ENCODE measurements at places on chromosomes 16 and 17.
A peak's percentile ranks its signal among the peaks of the same experiment; 100 is the strongest.

DNA sequence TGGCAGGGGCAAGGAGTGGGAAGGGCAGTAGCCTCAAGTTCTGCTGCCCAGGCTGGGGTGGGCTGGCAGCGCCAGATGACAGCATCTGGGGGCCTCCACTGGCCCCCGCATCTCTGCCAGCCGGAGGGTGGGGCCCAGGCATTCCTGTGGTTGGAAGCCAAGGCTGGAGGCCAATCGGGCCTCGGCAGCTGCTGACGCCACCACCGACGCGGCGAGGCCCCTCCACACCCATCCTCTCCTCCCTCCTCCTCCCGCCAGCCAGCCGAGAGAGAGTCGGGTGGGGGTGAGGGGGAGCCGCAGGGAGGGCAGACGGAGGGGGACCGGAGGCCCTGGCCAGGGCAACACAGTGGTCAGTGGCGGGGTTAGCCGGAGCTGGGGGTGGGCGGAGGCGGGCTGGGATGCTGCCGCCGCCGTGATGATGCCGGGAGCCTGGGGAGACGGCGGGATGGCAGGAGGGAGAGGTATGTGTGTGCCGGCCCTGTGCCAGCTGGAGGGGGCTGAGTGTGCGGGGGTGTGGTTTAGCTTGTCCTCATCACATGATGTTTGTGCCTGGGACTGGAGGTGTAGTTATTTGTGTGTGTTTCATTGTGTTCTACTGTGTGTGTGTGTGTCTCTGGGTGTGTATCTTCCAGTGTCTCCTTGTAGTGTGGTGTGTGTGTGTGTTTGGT lies 36.6 kb downstream of the ARHGAP23 start:
- peak; percentile 7 for DNase-seq

DNA sequence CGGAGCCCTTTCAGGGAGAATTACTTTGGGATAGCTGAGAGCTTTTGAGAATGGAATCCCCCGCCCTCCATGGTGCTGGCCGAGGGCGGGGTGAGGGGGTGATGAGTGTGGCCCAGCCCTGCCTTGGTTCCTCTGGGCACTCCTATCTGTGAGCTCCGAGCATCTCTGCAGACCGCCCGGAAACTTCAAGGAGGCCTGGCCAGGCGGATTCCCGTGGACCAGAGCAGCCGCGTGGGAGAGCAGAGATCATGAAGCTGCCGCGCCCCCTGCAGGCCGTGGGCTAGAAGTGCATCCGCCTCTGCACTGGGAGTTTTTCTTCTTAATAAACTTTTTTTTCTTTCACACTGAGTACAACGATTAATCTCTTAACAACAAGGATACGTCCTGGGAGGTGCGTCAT lies 392.9 kb upstream of the EEF2KMT start:
- peak; percentile 28 for DNase-seq

GRCh38 chr17:63928172-63928666 lies 3.9 kb downstream of the CD79B start:
- no peak for DNase-seq

DNA sequence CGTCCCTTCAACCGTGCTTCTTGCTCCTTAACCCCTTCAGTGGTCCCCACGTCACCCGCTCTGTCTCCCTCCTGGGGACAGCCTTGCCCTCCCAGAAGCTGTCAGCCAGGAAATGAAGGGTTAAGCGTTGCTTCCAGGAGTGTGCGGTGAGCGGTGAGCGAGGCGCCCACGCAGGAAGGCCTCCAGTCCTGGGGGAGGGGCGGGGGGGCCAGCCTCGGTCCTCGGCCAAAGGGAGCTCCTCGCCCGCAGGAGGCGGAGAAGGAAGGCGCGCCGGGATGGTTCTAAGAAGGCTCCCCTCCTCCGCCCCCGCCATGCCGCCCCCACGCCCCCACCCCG lies 2.3 kb downstream of the RBFOX3 start:
- DNase-seq, result no peak

GRCh38 chr16:16908077-16908476 lies 529.1 kb downstream of the NPIPA7 start:
- DNase-seq, result no peak

- no peak for DNase-seq
These were observed 5.7 kb downstream of the CFAP119 start for GRCh38 chr16:30755955-30756780.

DNA sequence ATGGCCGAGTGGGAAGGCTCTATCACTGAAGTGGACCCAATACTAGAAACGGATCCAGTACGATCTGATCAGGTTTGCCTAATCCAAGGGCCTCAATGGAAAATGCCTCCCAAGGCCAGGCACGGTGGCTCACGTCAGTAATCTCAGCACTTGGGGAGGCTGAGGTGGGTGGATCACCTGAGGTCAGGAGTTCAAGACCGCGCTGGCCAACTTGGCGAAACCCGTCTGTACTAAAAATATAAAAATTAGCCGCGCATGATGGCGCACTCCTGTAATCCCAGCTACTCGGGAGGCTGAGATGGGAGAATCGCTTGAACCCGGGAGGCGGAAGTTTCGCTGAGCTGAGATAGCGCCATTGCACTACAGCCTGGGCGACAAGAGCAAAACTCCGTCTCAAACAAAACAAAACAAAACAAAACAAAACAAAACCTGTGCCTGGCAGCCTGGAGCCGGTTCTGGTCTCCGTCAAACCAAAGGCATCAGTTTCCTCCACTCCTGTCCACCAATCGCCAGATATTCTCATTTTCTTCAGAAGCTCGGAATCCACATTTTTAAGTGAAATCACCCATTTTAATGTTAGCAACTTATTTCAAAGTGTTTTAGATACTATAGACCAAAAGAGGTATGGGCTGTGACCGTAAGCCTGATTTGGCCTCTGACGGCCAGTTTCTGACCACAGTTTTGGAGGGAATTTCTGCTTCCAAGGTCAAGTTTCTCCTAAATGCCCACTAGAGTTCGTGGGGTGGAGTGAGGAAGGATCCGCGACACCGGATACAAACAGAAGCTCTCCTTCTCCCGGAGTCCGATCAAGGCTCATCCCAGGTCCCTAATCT lies 664 bp downstream of the NQO1 start:
- DNase-seq, result no peak

DNA sequence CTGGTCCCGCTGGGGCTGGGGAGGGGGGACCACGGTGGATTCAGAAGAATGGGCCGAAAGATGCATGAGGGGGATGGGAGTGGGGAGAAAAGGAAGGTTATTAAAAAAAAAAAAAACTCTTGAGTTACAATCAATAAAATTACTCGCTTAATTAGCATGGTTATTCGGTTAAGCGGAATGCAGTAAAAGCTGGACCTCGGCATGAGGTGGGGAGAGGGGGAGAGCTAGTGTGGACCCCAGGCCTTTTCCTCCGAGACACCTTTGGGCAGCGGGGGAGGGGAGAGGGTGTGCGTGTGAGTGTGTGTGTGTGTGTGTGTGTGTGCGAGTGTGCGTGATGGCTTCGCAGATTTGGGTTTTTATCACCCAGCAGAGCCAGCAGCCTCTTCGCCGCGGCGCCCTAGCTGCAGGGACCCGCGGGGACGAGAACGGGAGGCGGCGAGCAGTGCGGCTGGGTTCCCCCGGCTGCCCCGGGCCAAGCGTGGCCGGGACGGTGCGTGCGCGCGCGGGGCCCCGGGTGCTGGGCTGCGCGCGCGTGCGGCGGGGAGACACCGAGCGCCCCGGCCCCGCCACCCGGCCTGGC lies 3.7 kb downstream of the BAHCC1 start:
- no peak for DNase-seq

GRCh38 chr16:31420037-31420436 lies 8.1 kb downstream of the COX6A2 start:
- no peak for DNase-seq

- peak; percentile 16 for DNase-seq
These were observed 825 bp downstream of the METTL9 start for GRCh38 chr16:21600031-21600773.

Measured in GM10248 (cell line).